ENCODE measurements at places on chromosomes 4 and X. TPM values are rescaled to one million over a fixed set of nuclear protein-coding genes. Genes with fewer than 3 reads are reported as not detected.

DNA sequence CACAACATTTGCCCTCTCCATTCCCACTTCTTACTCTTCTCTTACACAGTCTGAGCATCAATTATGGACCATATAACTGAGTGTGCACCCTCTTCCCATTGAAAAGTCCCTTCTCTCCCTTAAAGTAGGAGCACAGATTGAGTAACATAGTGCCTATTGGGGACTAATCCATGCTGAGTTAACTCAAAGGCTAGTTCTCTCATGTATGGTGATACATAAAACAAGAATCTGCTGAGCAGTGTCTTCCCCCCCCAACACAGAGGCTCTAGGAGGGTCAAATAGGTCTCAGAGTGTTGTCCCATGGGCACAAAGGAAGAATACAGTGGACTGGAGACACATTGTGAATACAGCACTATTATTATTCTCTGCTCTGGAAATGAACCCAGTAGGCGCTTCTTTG lies 274.6 kb upstream of the BOD1L1 start:
- no peak for DNase-seq

MAGEA9B gene
- not detected for total RNA-seq

GRCh38 chrX:40953369-40953768 lies 131.9 kb upstream of the USP9X start:
- DNase-seq: no peak

DNA sequence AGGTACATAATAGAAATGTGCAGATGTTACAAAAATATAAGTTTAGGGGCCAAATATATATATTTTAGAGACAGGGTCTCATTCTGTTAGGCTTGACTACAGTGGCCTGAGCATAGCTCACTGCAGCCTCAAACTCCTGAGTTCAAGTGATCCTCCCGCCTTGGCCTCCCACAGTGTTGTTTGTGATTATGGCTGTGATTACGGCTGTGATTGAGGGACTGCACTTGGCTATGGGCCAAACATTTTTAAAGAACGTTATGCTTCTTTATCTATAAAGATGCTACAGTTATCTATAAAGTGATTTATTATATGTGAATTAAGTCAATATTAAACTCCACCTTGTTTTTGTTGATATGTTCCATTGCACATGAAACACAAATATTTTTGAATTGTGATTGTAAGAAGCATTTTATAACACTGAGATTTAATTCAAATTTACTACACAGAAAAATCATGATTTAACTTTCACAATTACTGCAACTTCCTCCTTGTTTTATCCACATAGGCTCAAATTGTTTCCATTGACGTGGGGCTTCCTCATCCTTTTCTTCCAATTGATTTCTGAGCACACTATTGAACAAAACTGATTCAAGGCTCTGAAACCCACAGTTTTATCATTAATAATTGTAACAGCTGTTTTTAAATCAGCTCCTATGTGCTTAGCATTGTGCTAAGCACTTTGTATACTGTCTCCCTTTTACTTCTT lies 68.4 kb upstream of the BMPR1B start:
- no peak for DNase-seq

- DNase-seq: no peak
Measured at GRCh38 chrX:107861056-107861455, 35.4 kb downstream of the MID2 start.

DNA sequence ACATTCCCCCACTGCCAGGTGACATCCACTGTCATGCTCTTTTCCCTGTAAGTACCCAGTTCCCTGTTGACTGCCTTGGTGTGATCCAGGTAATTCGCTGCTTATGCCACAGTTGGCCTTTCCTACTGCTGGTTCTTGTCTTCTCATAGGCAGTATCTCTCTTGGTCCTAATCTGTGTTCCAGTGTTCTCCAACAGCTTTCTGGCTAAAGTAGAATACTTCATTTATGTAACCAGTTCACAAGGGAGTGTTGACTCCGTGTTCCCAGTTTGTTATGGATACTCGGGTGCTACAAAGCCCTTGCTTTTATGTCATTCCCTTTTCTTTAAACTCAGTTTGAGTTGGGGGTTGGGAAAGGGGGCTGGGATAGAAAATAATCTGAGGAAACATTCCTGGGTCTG lies 98.4 kb downstream of the RS1 start:
- DNase-seq: no peak

GRCh38 chrX:70452143-70452733 lies 7.6 kb downstream of the DLG3 start:
- peak; percentile 54 for DNase-seq

RAPGEF2 gene
- total RNA-seq: 108 TPM

DNA sequence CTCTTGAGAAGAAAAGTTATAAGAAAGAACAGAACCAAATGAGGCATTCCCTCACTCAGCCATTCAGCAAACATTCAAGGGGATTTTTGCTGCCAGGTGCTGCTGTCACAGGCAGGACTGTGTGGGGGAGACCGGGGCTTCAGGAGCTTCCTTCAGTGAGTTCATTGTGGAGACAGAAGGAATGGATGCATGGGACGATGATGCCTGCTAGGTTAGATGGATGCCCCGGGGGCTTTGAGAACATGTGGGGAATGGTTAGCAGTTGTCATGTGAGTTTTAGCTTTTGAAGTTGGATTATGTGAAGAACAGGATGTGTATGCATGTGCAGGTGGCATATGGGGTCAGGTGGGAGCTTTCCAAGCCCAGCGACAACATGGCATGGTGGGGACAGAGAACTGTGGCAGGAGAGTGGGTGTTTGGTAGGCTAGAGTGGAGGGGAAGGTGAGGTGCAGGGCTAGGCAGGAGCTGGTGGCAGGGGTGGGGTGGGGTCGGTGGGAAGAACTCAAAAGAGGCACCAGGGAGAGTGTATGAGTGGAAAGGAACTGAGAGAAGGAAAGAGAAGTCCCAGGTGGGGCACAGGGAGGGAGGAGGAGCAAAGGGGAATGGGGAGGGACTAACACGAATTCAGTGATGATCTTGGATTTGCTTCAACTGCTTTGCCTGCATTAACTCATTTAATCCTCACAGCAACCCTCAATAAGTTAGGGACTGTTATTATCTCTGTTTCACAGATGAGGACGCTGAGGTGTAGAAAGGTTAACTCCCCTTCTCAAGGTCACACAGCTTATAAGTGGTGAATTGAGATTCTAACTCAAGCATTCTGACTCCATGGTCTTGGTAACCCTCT lies 8.4 kb downstream of the DCUN1D4 start:
- no peak for DNase-seq

GRCh38 chr4:73743795-73744194 lies 3.4 kb downstream of the CXCL8 start:
- DNase-seq: no peak

DNA sequence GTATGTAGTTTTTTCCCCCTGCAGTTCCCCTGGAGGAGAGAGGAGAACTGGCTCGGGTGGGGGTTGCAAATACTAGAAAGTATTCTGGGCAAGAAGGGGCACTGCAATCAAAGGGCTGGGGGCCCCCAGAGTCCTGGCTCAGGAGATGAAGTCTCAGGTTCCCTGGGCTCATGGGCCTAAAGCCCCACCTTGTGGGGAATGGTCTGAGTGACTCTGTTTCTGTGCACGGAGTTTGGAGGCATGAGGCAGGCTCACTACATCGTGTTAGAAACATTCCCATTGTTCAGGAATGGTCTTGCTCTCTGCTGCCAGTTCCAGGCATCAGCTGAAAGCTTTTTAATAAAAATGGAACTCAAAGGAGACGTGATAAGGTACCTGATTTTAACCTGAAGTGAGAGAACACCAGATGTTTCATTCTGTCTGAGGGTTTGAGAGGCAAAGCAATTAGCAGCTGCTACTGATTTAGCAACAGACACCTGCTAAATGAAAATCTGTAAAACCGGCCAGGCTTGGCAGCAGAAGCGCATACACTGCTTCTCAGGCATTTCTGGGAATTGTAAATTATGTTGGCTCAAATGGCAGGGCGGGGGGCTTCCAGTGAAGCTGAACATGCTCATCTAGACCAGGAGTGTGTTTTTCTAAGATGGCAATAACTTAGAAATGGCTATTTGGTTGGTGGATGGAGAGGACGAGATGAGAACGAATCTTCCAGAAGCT lies 122.7 kb downstream of the TMEM164 start:
- peak; percentile 9 for DNase-seq

DNA sequence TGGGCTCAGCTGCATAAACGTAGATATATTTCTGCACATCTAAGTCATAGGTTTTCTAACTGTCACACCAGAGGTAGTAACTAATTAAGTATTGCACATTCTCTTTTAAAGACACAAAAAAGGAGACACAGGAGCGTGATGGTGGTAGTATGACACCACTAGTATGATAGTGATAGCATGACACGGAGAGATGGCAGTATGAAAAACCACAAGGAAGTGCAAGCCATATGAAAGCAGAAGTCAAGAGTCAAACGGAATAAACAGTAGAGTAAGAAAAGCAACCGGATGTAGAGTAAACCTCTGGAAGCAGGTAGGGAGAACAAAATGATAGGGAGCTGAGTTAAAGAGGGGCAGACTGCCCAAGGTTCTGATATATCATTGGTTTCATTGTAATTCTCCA lies 382.2 kb upstream of the INTU start:
- no peak for DNase-seq

DNA sequence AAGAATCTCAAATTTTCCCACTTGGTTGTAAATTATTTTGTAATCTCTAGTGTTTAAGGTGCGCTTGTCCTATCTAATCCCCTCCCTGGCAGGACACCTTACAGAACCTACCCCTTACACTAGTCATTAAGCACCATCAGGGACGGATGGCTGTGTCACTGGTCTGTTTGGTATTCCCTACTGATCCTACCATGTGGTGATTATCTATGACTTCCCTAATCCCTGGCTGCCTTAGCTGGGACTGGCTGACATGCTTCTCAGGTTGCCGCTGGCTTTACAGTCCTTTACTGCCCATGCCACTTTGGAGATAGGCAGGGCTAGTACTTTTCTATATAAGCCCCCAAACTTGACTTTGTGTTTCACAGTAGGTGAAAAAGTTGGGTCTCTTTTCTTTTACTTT lies 58.6 kb downstream of the ELOVL6 start:
- no peak for DNase-seq

DNA sequence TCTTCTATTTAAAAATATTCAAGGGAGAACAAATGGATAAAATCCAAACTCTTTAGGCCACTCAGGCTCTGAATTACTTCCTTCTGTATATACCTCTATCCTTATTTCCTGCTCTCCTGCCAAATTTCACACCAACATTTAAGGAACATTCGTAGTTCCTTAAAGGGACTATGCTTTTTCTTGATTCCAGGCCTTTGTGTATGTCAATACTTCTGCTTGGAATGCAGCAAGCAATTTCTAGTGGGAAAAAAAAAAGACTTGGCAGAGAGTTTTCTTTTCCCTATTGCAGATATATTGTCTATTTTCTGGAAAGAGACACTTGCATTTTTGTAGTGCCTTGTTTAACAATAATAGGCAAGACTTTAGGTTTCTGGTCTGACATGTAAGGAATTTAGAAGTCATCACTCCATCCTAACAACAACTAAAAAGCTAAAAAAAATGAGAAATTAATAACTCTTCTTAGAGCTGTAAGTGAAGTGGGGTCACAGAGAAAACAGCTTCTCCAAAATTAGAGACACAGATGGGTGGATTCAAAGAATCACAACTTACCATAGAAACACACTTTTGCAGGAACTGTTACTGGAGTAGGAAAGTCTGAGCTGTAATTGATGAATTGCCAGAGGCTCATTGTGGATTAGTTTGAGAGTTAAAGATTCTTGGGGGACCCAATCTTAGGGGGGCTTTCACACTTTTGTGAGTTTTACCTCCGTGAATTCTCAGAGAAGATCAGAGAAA lies 2.1 kb upstream of the ADH5 start:
- no peak for DNase-seq

HCFC1 gene
- 74.6 TPM for total RNA-seq

- no peak for DNase-seq
Measured at GRCh38 chrX:133579631-133580030, 164.3 kb upstream of the GPC4 start.

DNA sequence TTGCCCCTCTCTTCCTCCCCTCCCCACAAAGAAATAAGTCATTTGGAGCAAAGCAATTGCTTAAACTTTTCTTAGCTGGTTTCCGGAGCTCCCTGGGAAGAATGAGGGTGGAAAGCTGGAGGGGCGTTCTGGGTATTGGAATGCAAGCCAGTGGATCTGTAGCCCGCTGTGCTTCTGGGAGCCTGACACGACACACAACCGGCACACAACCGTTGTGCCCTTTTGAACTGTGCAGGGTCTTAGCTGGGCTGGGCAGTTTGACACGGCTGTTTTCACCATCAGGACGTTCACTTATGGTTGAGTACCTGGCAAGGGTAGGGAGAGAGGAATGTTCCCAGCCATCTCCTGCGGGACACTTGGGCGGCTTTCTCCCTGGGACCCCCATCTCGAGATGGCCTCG lies 38.3 kb downstream of the SHROOM2 start:
- no peak for DNase-seq

- DNase-seq: no peak
Measured at GRCh38 chrX:9180623-9181022, 146.7 kb upstream of the FAM9B start.

CSAG1 gene
- total RNA-seq: 5.1 TPM

FMR1NB gene
- total RNA-seq: not detected

DNA sequence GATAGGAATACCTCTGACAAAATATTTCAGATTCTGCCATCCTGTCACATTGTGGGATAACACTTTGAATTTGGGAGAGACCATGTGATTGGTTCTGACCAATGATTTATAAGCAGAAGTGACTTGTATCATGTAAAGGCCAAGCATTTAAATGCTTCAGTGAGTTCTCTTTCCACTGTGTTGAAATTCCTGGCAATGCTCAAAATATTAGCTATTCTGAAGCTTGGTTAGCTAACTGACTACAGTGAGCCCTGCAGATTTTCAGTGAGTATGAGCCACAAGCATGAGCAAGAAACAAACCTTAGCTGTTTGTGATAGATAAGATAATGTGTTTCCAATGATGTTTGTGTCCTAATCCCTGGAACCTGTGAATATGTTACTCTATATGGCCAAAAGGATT lies 562.8 kb upstream of the AADAT start:
- DNase-seq: no peak

GRCh38 chr4:105710678-105711077 lies 2.1 kb downstream of the GSTCD start:
- DNase-seq: no peak

FMR1 gene
- 67.2 TPM for total RNA-seq

GRCh38 chr4:98338761-98339438 lies 77.7 kb downstream of the RAP1GDS1 start:
- DNase-seq: no peak

DNA sequence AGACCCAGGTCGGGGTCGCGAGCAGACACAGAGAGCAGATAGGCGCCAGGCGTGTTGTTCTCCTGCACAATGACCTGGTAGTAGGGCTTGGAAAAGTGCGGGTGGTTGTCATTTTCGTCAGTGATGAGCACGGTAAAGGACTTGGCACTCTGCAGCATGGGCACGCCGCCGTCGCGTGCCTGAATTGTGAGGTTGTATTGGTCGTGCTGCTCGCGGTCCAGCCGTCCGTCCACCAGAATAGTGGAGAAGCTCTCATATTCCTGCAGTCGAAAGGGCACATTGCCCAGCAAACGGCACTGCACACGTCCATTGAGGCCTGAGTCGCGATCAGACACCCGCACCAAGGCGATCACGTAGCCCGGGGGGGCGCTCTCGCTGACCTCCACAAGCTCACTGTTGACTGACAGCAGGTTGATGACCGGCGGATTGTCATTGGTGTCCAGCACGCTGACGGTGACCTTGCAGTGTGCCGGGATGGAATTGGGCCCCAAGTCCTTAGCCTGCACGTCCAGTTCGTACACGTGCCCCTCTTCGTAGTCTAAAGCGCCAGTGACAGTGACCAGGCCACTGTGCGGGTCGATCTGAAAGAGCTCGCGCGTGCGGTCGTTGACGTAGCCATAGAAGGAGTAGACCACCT lies 2.8 kb downstream of the PCDH19 start:
- no peak for DNase-seq

GPR143 gene
- total RNA-seq: 16.8 TPM

Data from endothelial cell (in vitro differentiated cells).